ENCODE measurements at places on chromosomes 16 and 17.

DNA sequence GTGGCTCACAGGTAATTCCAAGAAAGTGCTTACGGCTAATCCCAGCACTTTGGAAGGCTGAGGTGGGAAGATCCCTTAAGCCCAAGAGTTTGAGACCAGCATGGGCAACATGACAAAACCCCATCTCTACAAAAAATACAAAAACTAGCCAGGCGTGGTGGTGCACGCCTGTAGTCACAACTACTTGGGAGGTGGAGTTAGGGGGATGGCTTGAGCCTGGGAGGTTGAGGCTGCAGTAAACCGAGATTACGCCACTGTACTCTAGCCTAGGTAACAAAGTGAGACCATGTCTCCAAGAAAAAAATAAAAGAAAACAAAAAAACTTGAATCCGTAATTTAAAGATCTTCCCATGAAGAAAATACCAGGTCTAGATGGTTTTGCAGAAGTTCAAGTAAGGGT lies 5.0 kb downstream of the ICAM2 start:
- no peak for DNase-seq

DNA sequence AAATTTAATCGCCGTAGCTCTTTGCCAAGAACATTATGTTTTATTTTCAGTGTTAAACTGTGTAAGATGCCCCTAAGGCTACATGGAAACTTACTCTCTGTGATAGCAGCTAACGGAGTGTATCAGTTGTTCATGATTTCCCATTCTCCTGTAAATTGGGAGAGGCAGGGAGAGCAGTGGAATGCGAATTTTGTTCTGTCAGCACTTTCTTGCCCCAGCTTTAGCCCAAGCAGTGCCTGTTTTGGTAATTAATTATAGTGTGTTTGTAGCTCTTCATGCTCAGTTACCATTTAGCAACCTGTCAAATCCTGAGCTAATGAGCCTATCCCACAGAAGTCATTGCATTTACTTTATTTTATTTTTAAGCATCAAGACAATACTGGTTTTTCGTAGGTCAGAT lies 475.1 kb upstream of the RBFOX1 start:
- DNase-seq, result no peak

GRCh38 chr17:50825188-50825587 lies 10.2 kb upstream of the WFIKKN2 start:
- DNase-seq, result no peak

GRCh38 chr17:68482576-68483041 lies 25.3 kb upstream of the WIPI1 start:
- DNase-seq, result no peak

DNA sequence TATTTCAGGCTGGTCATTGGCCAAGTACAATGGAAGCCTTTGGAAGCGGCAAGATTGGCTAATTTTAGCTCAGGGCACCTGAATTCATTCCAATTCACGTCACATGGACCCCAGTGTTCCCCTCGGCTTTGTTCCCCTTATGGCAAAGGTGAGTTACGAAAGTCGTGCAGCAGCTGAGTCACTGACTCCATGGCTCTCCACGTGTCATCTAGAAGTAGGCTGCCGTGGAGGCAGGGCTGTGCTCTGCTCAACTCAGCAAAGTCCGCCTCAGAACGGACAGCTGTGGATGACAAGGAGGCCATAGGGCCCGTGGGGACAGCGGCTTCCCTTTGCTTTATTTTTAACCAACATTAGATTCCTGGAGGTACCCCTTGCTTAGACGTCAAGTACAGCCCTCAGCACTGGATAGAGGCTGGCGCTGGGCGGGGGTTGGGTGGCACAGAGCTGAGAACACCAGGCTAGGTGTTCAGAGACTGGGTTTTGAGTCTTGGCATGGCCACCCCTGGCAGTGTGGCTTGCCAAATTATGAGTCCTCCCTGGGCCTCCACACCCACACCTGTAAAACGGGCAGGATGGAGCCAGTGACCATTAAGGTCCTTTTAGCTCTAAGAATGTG lies 23.6 kb downstream of the ADAD2 start:
- DNase-seq, result no peak

- DNase-seq, result no peak
Observed at GRCh38 chr17:80449194-80449929, 27.0 kb downstream of the NPTX1 start.

DNA sequence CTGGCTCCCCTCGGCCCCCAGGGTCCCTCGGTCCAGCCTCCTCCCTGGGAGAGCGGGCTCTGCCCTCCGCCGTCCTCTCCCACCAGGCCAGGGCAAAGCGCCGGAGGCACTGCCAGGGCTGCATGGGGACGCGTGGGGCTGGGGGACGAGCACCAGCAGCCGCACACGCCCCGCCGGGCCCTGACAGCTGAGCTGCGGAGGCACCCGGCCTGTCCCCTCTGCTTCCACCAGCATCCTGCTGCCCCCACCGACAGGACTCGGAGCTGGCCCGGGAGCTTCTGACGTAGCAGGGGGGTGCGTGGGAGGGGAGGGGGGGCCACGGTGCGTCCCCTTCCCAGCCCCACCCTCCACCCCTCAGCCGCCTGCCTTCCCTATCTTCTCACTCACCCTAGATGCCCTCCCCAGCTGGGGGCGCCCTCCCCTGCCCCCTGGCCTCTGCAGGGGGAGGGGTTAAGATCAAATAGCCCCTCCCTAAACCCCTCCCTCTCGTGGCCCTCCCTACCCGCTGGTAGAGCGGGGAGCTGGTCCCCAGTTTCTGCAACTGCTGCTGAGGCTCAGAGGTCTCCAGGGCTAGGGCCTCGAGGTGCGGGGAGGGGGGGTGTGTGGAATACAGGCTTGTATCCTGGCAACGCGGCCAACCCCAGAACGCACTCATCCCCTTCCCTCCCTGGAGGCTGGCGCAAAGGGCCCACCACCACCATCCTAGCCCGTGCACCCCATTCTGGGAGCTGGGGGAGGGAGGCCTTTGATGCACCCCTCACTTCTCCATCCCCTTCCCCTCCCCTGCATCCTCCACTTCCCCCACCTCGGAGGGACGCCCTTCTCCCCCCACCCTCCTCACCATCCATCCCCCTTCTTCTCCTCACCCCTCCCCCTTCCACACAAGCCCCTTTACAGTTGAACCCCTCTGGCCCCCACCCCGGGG lies 1.0 kb downstream of the SRCIN1 start:
- peak; percentile 49 for DNase-seq

GRCh38 chr17:3603119-3603869 lies 5.9 kb downstream of the TRPV1 start:
- no peak for DNase-seq

GRCh38 chr17:68513932-68514331 lies 1.7 kb downstream of the PRKAR1A start:
- no peak for DNase-seq

DNA sequence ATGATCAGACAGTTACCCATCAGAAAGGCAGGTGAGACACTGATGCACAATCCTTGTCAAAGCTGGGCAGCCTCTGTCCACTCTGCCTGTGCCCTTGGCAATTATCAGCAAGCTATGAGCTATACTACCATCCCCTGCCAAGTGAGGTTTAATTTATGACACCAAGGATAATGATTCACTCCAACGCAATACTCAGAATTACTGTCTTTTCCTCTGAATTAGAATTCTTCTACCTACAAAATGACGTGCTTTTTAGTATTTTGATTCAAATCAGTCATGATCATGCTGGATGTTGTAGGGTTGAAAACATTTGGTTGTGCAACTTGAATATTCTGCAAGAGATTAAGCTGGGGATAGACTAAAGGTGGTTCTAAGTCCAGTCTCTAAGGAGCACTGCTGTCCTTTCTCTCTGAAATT lies 116.8 kb upstream of the SOX9 start:
- no peak for DNase-seq

DNA sequence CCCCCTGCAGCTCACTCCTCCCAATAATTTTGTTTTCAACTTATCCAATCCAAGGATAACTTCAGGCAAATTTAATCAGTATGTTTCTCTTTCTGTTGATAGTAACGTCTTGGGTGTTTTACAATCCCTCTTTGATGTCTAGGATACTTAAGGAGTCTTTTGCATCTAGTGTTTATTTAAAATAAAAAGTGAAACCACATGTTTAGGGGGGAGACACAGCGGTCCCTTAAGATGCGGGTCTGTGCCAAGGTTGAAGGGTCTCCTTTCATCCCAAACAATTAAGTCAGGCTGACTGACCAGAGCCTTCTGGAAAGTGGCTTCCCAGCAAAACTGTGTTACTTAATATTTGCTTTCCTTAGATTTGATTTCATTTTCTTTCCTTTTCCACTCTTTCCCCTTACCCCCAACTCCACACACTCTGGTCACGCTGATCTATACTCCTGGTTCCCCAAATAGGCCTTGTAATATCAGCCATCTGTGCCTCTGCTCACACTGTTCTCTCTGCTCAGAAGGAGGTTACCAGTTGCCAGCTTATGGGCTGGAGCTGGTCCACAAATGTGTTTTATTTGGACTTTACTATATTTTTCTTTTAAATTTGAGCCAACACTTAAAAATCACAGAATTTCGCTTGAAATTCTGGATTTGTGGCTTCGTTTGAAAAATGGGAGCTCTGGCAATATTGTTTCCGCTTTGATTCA lies 11.2 kb downstream of the ANKS4B start:
- DNase-seq, result peak; percentile 77

DNA sequence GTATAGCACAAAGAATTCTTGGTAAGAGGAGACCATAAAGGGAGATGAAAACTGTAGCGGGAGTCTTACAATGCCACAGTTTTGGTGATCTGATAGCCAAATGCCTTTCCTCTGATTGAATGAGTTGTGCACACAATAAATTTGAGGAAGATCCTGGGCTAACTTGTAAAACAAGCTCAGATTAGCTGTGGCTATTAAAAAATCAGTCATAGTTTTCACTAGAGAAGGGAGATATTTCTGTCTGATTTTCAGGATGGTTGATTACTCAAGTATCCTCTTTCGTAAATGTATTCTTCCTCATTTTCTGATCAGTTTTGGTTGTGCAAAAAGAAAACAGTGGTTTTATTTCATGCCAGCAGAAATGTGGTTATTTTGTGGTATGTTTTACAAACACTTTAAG lies 9.1 kb upstream of the METTL9 start:
- no peak for DNase-seq

- no peak for DNase-seq
Observed at GRCh38 chr16:81873206-81873605, 94.1 kb downstream of the PLCG2 start.

DNA sequence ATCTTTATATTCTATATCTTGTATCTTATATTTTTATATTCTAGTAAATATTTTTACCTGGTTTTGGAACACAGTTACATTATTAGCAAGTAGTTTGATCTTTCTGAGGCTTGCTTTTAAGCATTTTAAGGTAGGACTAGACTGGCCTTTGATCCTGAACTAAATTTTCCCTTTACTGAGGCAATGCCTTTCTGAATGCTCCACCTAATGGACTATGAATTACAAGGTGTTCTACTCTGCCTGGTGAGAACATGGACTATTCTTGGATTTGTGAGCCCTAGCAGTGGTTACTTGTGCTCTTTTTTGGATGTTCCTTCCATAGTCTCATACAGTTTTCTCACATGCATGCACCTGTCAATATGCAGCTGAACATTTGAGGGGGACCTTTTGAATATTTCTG lies 32.5 kb upstream of the SMIM36 start:
- DNase-seq, result no peak

- DNase-seq, result no peak
Observed at GRCh38 chr17:54530398-54530797, 370.3 kb upstream of the TOM1L1 start.

GRCh38 chr16:78317564-78318240 lies 218.2 kb downstream of the WWOX start:
- no peak for DNase-seq

DNA sequence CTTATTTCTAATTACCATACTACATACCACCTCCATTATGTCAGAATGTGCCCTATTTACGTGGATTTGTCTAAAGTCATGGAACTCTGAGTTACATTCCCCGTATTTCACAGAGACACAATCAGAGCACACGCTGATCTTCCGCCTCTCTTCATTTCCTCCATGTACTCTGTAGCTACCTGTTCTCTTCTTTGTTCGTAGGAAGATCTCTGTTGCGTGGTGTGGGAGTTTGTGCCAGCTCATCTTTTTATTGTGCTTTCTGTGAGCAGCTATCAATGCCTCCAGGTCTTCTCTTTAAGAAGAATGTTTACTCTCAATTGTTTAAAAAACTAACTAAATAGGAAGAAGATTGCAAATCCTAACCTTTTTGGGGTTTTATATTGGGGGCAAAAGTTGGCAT lies 26.9 kb downstream of the NLRC5 start:
- DNase-seq, result no peak

DNA sequence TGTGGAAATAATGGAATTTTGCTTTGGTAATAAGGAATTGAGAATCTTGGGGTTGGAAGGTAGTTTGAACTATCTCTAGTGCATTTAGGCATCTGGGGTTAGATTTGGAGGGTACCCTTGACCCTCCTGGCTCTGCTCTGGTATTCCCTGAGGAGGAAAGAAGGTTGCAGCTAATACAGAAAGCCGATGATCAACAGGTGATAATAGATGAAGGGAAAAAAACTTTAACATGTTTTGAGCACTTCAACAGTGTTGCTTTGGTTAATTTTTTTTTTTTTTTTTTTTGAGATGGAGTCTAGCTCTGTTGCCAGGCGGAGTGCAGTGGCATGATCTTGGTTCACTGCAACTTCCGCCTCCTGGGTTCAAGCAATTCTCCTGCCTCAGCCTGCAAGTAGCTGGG lies 4.8 kb downstream of the KAT7 start:
- no peak for DNase-seq

- DNase-seq, result no peak
Observed at GRCh38 chr17:44314869-44315661, 6.7 kb downstream of the RUNDC3A start.

- no peak for DNase-seq
Observed at GRCh38 chr17:28018439-28019070, 23.9 kb upstream of the NLK start.

DNA sequence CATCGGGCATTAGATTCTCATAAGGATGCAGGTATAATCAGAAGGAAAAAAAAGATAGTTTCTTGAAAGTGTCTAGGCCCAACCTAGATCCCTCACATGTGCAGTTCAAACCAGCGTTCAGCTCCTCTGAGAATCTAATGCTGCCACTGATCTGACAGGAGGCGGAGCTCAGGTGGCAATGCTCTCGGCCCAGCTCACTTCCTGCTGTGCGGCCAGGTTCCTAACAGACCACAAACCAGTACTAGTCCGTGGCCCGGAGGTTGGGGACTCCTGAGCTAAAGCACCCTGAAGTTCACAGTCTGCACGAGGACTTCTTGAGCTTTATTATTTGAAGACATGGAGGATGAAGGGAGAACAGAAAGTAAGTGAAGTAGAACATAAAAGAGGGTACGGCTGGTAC lies 16.8 kb downstream of the SMCR8 start:
- DNase-seq, result no peak

- no peak for DNase-seq
Observed at GRCh38 chr16:12398029-12398682, 405.5 kb downstream of the CPPED1 start.

All from C1 segment of cervical spinal cord (tissue), 14 donors.